Activated naive CD8-positive, alpha-beta T cell treated with anti-CD3 and anti-CD28 coated beads for 36 hours (primary cell): ENCODE measurements at places on chromosomes 11 and 22.

DNA sequence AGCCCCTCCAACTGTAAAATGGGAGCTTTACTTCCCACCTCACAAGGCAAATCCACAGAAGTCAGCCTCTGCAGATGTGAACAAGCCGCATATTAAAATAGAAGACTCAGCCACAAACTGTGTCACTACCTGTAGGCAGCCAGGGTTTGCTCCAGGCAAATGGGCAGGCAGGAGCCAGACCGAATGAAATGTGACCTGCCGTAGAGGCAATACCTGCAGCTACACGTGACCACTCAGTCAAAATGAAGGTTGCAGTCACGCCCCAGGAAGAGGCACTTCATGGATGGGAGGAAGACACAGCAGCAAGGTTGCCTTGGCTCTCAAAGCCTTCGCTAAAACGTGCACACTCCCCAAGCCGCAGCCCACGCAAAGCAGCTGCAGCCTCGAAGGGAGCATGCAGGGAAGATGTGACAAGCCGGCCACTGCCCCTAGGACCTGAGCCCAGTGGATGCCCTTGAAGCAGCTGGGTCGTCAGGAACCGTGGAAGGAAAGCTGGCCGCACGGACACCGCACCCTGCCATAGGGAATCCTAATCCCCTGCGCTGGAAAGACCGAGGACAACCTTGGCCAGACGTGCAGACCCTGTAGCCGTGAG, 53.1 kb downstream of the SHANK2 start:
- no peak for DNase-seq

DNA sequence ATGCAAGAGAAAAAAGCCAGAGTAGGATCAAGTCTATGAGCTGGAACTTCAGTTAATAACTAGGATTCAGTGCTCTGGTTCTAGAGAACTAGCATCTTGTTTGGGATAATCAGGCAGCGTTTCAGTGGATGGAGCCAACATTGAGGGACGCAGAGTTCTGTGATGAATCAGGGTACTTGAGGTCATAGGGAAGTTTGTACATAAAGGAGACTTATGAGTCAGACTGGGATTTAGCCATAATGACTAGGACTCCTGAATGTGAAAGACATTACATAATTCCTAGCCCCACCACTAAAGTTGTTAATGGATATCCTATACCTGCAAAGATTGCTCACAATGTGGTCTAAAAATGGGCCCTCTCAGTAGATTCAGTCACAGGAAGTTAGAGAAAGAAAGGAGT, 6.8 kb downstream of the SLN start:
- no peak for DNase-seq

GRCh38 chr11:35518766-35519165, 6.7 kb downstream of the PAMR1 start:
- no peak for DNase-seq

DNA sequence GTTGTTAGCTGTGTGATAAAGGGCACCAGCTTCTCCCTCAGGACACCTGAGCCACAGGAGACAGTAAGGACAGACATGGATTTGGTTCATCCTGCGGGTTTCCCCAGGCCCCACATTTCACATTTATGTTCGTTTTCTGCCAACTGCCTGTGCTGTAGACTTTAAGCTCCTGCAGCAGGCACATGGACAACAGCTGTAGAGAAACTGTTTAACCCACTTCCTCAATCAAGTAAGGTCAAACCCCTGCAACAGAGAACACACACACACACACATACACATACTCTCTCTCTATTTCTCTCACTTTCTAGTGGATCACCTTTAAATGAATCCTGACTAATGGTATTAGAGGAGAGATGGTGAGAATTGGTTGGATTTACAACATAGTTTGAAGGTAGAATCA, 90.7 kb downstream of the C11orf87 start:
- DNase-seq, result no peak

DNA sequence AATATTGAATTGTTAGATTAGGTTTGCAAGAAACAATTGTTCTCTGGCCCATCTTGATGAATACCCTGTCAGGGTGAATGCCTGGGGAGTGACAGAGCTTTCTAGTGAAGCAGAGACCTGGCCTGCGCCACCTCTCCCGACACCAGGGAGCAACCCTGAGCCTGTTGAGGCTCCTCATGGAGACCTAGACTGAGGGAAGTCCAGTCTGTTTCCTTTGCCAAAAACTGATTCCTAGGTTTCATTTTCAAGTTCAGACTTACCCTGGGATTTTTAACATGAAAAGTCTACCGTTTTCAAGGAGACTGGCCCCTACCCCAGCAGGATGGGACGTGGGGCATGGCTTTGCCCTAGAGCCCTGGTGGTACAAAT, 173.7 kb upstream of the SORL1-AS1 start:
- DNase-seq, result no peak

DNA sequence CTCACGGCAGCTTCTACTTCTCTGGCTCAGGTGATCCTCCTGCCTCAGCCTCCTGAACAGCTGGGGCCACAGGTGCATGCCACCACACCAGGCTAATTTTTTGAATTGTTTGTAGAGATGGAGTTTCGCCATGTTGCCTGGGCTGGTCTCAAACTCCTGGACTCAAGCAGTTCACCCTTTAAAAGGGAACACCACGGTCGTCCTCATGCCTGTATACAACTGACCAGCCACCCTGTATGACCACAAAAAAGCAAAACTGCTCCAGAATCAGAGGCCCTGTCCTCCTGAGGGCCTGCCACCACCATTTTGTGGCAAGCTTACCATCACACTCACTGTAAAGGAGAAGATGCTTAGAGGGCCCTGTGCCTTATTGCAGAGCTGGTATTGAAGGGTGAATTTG, 2.2 kb downstream of the GLB1L3 start:
- no peak for DNase-seq

DNA sequence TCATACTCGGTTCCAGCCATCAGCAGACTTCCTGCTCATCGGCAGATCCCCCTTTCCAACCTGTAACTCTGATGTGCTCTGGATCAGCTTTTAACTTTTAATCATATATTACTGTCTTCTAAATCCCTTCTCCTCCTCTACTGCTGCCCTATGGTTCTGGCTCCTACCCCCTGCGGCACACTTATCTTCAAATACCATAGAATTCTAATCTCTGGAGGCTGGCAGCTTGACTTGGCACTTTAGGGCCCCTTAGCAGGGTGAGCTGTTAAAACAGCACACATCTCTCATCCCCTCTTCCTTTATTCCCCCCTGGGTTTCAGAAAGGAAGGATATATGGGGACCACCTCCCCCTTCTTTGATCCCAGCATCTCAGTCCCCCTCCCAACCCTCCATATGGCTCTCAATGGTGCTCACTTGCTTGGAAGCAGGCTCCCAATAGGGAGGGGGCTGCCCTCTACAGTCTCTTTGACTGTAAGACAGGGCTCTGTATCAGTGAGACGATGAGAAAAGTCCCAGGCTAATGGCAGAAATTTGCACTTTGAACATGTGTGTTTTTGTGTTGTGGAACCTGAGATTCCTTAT, 4.4 kb upstream of the CNTF start:
- no peak for DNase-seq

GRCh38 chr11:16382638-16383380, 26.5 kb upstream of the SOX6 start:
- no peak for DNase-seq
